ENCODE measurements at places on chromosomes 7 and 10.

GRCh38 chr10:116769791-116770190 lies 27.4 kb upstream of the HSPA12A start:
- H3K27ac ChIP-seq = no peak overlapping the region
- no peak for DNase-seq
- H3K27me3 ChIP-seq = no peaks in the 10 kb centered on the region
- H3K4me3 ChIP-seq = no peak overlapping the region
- peaks cover 22% of the 10 kb centered on the region for H3K4me1 ChIP-seq

- no peak overlapping the region for H3K27ac ChIP-seq
- no peak for DNase-seq
- H3K27me3 ChIP-seq = no peaks in the 10 kb centered on the region
- no peaks in the 10 kb centered on the region for H3K36me3 ChIP-seq
Measured at GRCh38 chr7:157908006-157908782, 571.4 kb downstream of the DNAJB6 start.

DNA sequence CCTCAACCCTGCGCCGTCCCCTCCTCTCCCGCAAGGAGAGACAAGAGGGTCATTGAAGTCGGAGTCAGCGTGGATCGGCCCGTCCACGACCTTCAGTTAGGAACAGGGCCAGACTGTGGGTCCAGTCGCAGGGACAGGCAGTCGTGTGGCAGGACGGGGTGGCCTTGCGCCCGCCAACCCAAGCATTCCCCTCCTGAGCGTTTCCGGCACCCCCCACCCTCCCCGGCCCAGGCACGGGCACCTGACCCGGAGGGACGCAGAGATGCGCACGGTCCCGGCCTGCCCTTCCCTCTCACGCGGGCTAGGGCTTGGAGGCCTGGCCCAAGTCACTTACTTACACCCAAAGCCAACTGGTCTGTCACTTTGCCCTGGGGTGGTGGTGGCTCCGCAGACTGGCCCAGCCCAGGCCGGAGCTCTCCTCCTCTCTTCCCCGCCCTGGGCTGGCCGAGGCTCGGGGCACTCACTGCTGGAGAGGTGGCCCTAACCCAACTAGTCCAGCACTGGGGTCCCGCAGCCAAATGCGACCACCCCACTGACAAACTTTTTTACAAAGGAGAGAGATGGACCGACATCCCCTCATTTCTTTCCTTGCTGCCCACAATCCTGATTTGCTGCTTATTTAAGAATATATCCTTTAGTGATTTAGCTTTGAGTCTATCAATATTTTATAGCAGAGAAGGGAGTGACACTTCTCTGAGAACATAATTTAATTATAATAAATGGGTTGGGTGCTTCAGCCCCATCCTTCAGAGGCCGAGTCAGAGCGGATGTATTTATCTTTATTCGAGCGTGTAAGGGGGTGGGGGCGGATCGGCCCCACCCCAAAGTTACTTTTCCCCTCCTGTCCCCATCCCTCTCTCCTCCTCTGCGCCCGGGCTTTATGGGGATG lies 1.2 kb upstream of the UNCX start:
- no peak overlapping the region for H3K4me3 ChIP-seq
- no peak for DNase-seq
- no peak overlapping the region for H3K27ac ChIP-seq
- peaks cover 85% of the 10 kb centered on the region for H3K27me3 ChIP-seq
- peaks cover 3% of the 10 kb centered on the region for H3K4me1 ChIP-seq

- H3K4me3 ChIP-seq = no peak overlapping the region
- peaks cover 11% of the 10 kb centered on the region for H3K27me3 ChIP-seq
- peak; percentile 5 for DNase-seq
Measured at GRCh38 chr10:4352414-4352961, 473.5 kb upstream of the AKR1E2 start.

- DNase-seq = no peak
- H3K4me3 ChIP-seq = no peak overlapping the region
- no peaks in the 10 kb centered on the region for H3K36me3 ChIP-seq
- H3K4me1 ChIP-seq = no peaks in the 10 kb centered on the region
- no peak overlapping the region for H3K27ac ChIP-seq
- no peaks in the 10 kb centered on the region for H3K27me3 ChIP-seq
Measured at GRCh38 chr7:82413237-82413636, 30.3 kb downstream of the CACNA2D1 start.

- DNase-seq = peak; percentile 60
- H3K4me3 ChIP-seq = peak overlapping the region; percentile 3
- H3K4me1 ChIP-seq = peaks cover 40% of the 10 kb centered on the region
Measured at GRCh38 chr7:73703757-73704639, 15.5 kb downstream of the STX1A start.
